ENCODE measurements at places on chromosomes 2 and 18.

DNA sequence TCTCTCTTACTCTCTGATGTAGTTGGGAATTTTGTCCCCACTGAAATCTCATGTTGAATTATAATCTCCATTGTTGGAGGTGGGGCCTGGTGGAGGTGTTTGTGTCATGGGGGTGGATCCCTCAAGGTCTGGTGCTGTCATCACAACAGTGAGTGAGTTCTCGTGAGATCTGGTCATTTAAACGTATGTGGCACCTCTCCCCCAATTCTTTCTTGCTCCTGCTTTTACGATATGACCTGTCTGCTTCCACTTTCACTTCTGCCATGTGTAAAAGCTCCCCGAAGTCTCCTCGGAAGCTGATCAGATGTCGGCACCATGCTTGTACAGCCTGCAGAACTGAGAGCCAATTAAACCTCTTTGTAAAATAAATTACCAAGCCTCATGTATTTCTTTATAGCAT, 337.8 kb upstream of the CDH2 start:
- no peak for DNase-seq

GRCh38 chr2:78586316-78586715, 439.2 kb upstream of the REG3G start:
- no peak for DNase-seq

DNA sequence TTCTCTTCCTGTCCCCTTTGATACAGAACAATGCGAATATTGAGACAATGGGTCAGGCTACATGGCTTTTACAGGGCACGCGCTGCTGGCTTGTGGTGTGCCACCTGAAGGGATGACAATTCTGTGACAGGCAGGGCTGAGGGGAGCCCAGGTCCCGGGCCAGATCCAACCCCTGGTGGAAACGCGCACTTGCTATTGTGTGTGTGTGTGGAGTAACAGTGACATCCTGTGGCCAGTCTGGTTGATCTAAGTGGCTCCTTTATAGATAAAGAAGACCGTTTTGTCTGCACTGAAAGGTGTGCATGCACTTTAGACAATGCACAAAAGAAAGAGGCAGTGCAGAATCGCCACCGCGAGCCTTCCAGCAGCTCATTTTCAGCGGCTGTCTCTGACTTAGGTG, 273.6 kb downstream of the HRH4 start:
- DNase-seq, result no peak

- DNase-seq, result no peak
These were observed 60.9 kb upstream of the SLC9A2 start for GRCh38 chr2:102558463-102558862.

GRCh38 chr2:207181526-207182274, 16.0 kb upstream of the KLF7 start:
- DNase-seq, result no peak

- no peak for DNase-seq
These were observed 6.7 kb downstream of the GFPT1 start for GRCh38 chr2:69380072-69380917.

DNA sequence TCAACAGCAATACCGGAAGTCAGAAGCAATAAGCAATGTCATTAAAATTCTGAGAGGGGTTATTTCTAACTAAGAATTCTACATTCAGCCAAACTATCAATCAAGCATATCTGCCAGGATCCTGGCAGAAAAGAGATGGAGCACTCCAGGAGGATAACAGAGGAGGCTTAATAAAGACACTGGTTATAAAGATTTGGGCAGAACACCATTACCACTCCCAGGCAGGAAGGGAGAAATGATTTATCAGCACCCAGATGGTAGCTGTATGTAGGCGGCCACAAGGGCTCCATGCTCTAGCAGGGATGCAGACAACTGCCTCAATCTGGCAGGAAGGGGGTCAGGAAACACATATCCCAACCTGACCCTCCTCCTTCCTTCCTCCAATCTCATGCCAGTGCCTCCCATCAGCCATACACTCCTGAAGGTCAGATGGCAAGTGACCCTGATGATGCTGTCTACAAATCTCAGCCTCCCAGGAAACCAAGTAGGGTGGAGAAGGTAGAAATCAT, 20.5 kb upstream of the TNFAIP6 start:
- DNase-seq, result no peak

- DNase-seq, result no peak
These were observed 106.3 kb downstream of the C2orf74 start for GRCh38 chr2:61268249-61268648.

- DNase-seq, result no peak
These were observed 9.0 kb upstream of the MRPL19 start for GRCh38 chr2:75637568-75637967.

- DNase-seq, result peak; percentile 60
These were observed 36.1 kb upstream of the MRPL33 start for GRCh38 chr2:27735263-27735904.

DNA sequence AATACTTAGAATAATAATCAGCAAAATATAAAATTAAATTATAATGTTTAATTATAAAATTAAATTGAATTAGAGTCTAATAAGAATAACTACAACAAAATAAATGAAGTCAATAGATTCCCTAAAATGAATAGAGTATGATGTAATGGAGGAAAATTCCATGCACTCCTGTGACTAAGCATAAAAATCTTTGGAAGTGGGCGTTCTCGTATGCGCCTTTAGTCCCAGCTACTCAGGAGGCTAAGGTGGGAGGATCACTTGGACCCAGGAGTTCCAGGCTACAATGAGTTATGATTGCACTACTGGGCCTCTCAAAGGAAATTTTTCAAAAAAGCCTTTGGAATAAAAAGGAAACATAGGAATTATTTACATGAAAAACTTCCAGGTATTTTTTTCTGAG, 955.4 kb upstream of the POU3F3 start:
- DNase-seq, result no peak

- no peak for DNase-seq
These were observed 11.9 kb downstream of the SDC1 start for GRCh38 chr2:20212871-20213503.

DNA sequence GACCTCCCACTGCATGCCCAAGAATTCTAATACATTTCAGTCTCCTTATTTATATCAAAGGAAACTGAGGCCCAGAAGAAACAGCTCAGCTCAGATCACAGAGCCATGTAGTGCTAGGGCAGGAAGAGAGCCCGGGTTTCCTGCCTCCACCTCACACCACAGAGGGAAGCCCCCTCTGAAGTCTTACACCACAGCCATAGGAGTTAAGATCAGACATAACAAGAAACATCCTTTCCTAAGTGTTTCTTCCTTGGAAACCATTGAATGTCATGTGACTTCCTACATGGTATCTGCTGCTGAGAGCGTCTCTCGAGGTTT, 102.1 kb downstream of the MTCL1 start:
- DNase-seq, result no peak

DNA sequence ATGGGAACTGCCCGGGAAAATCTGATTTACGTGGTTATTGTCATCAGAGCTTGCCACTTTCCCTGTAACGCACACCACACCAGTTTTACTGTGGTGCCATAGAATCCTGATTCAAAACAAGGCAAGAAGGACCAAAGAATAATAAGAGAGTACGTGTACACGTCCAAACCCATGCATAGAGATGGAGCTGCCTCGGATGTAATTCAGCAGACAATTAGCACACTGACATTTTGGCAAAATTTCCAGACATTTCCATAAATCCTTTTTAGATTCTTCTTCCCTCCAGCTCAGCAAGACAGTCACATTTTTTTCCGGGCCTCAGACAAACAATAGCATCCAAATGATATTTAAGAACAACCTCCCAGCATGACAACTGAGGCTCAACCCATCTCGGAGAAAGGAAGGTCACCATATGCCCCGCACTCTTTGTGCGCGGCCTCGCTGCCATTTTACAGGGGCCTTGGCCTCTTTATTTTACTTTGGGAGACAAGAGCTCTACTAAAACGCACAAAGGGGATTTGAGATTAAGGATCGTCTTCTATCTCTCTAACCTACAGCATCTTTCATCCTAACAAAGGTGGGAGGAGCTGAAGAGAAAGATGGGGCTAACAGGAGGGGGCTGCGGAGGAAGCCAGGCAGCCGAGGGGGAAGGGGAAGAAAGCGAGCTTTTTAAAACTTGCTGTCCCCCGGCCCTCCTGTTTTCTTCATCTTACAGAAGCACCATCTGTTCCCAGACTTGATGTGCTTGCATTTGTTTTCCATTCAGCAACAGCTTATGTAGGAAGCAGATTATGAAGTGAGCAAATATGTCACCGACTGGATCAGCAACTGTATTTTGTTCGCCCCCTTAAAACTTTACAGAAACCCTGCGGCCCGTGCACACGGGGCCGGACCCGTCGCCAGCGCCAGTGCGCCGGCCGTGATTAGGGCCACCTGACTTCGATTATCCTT, 61.0 kb downstream of the CDCA7 start:
- DNase-seq, result no peak
